ENCODE measurements at places on chromosomes 3 and 15.

- no peak for DNase-seq
Observed at GRCh38 chr3:127534161-127534451, 56.4 kb downstream of the TPRA1 start.

- no peak for DNase-seq
Observed at GRCh38 chr15:76772776-76773175, 132.4 kb downstream of the SCAPER start.

DNA sequence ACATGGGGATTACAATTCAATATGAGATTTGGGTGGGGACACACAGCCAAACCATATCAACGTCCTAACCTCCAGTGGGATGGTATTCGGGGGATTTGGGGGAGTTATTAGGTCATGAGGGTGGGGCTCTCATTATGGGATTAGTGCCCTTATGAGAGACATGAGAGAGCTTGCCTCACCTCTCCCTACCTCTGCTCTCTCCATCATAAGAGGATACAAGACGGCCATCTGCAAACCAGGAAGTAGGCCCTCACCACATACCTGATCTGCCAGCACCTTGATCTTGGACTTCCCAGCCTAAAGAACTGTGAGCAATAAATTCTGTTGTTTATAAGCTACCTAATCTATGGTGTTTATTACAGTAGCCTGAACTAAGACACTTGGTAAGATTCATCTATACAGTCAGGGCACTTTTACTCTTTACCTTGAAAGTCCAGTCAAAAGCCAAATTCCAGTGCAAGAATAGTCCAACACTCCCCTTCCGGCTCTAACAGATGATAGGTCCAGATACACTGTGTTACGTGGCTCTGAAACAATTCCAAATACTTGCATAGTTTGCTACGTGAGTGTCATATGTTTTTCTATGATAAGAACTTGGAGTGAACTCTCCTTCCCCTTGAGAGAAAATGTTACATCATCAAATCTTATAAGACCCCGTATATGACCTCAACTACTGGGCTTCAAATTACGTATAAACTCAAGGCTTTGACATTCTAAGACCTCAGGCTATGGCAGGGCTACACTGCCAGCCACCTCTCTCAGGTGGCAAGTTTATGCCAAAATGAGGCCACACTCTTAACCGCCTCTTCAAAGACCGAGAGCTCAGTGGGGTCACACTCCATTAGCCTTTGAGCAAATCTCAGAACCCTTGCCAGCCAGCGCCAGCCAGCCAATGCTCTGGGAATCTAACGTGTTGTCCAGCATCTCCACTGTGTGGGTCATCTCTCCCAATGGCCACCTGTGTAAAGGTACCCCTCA lies 129.9 kb downstream of the XXYLT1 start:
- DNase-seq = no peak

DNA sequence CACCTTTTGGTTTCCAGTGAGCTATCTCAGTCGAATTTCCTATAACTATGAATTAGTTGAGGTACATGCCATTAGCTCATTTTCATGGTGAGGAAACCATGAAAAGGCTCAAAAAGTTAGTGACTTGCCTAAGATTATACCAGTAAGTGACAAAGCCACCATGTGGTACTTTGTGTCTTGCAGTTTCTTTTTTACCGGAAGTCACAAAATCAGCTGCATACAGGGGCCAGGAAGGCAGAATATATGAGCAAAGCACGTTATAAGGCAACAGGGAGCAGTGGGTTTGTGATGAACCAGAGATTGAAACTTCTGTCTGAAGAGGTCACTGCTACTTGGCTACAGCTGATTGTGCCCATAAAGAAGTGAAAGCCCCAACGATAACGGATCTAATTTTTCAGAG lies 50.3 kb downstream of the CMTM8 start:
- DNase-seq = no peak

DNA sequence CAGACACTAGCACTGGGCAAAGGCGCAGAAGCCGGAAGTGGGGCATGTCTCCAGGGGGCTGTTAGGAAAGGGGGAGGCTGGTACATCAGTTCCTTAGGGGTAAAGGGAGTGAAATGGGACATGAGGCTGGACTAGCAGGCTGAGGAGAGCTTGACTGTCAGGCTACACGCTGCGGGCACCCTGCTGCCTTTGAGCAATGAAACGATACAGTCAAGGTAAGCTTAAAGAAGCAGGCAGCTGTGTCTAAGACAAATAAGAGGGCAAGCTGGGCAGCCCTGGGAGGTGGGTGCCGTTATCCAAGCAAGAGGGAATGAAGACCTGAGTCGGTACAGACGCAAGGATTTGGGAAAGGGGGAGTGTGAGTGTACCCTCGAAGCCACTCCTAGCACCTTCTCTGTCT lies 51.0 kb upstream of the DCLK3 start:
- DNase-seq = no peak

DNA sequence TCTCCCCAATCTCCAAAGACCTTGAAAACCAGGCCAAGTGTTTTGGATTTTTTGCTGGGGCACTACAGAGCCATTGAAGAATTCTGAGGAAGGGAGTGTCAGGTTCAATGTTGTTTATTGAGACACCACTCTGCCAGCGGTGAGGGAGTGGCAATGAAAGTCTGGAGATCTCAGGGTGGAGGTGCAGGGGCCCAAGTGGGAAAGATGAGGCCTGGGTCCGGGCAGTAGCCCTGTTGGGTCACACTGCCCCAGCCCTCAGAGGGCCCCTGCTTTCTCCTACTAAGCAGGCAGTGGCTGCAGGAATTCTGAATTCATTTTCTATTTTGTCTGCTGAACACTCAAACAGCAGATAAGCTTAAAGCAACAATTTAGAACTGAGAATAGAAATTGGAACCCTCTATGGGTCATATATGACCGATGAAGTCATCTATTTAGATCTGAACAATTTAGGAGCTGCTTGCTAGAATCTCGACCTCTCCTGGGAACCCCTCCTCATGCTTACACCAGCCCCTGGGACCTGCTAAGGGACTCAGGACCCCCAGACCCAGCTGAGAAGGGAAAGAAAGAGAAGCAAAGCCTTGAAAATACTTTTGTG lies 17.9 kb downstream of the HRH1 start:
- DNase-seq = no peak

- DNase-seq = no peak
Observed at GRCh38 chr3:176734146-176734545, 463.1 kb downstream of the TBL1XR1 start.

DNA sequence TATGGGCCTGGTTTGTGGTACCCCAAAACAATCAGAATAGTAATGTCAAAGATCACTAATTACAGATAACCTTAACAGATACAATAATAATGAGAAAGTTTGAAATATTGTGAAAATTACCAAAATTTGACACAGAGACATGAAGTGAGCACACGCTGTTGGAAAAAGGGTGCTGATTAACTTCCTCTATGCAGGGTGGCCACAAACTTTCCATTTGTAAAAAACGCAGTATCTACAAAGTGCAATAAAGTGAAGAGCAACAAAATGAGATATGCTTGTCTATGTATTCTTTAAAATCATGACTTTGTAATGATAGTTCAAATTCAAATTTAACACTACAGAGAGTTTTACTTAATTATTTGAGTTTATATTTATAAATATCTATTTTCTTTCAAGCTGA lies 7.6 kb upstream of the TIGIT start:
- DNase-seq = no peak

GRCh38 chr3:64157150-64158035 lies 67.9 kb downstream of the PRICKLE2 start:
- DNase-seq = no peak

GRCh38 chr3:125098611-125099291 lies 43.0 kb upstream of the HEG1 start:
- DNase-seq = no peak

GRCh38 chr15:49279521-49280456 lies 109.7 kb downstream of the GALK2 start:
- DNase-seq = no peak
